Neural crest cell (in vitro differentiated cells): ENCODE measurements at places on chromosomes 4 and X.

DNA sequence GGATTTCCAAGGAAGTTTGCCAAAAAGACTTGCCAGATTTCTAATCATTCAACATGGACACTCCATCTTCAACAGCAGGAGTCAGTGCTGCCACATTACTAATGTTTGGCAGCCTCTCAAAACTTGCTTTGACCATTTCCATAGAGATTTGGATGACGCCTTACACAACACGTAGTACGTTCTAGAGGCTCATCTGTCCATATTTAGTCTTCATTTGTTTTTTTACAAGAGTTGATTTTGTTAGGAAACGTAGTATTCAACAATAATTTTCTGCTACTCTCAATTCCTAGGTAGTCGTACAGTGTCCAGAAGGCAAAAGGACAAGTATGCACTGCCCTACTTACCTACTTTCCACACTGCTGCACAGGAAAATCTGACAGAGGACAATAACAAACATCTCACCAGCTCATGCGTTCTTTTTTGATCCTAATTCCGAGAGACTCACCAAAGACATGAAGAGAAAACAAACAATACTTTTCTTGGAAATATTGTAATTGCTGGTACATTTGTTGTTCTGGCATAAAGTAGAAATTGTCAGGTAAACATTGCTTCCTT is 117.3 kb downstream of the SNCA start:
- no peak for DNase-seq

DNA sequence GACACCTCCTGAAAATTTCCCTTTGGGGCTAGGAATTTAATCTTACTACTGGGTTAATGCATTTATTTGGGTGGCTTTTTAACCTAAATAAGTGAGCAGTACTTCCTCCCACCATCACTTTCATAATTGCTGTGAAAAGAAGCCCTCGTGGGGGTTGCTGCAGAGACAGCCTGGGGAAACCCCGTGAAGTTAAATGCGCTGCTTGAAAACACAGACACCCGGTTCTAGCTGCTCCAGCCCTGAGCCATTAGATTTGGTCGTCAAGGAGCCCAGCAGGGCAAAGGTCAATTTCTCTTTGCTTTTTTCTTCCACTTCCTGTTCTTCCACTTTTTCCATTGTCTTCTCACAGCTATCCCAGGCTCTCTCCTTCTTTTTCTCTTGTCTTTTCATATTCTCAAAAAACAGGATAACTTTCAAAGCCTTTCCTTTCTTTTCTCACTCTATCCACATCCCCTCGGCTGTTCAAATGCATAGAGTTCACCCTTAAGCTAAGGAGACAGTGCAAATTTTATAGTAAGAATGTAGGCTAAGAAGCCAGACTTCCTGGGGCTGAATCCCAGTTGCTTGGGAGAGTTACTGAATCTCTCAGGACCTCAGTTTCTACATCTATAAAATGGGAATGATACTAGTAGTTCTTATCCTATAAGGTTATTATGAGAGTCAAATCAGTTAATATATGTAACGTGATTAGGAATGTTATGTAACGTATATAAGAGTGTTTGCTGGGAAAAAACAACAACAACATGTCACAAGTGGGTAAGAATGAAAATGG is 91.5 kb upstream of the ZNF827 start:
- no peak for DNase-seq

GRCh38 chr4:81436096-81436495 is 35.6 kb downstream of the RASGEF1B start:
- no peak for DNase-seq

GRCh38 chr4:53785996-53786395 is 194.7 kb upstream of the LNX1 start:
- DNase-seq = no peak

DNA sequence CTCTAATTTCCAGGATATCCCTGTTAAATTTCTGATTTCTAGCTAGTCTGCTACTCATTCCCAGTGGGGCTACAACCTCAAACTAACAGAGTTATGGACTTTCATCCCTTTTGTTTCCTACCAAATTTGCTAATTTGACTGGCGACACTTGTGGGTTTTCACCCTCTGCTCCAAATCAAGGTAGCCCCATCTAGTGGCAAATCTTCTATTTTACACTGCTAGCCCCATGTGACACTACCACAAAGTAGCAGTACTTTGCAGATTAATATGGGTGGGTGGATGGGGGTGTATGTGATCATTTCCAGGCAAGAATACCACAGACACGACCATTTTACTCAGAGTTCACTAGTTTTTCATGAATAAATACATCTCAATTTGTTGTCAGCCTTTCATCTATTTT is 150.3 kb downstream of the MSL3 start:
- no peak for DNase-seq

GRCh38 chr4:37981844-37982720 is 21.9 kb downstream of the PTTG2 start:
- DNase-seq = no peak

- no peak for DNase-seq
Observed at GRCh38 chr4:157271166-157271869, 50.8 kb downstream of the GRIA2 start.

- DNase-seq = no peak
Observed at GRCh38 chrX:148185631-148186030, 204.5 kb downstream of the FMR1NB start.

DNA sequence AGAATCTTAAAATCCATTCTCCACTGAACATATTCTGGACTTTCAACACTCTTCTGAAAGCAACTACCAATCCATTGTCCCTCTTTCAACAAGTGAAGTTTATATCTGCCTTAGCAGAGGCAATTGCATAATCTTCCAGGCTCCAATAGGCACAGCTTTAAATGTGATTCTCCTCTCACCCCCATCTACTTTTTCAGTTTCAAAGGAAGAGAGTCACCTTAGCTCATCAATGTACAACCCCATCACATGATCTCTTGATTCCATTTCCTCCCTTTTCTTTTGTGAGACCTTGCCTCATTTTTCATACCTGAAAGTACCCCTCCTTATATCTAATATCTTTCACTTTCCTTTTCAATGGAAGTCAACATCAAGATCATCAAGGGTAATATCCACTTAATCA is 921.7 kb upstream of the EPHA5 start:
- DNase-seq = no peak

- DNase-seq = no peak
Observed at GRCh38 chr4:126023896-126024295, 709.1 kb downstream of the FAT4 start.

- no peak for DNase-seq
Observed at GRCh38 chr4:110088670-110089069, 109.7 kb downstream of the ELOVL6 start.

DNA sequence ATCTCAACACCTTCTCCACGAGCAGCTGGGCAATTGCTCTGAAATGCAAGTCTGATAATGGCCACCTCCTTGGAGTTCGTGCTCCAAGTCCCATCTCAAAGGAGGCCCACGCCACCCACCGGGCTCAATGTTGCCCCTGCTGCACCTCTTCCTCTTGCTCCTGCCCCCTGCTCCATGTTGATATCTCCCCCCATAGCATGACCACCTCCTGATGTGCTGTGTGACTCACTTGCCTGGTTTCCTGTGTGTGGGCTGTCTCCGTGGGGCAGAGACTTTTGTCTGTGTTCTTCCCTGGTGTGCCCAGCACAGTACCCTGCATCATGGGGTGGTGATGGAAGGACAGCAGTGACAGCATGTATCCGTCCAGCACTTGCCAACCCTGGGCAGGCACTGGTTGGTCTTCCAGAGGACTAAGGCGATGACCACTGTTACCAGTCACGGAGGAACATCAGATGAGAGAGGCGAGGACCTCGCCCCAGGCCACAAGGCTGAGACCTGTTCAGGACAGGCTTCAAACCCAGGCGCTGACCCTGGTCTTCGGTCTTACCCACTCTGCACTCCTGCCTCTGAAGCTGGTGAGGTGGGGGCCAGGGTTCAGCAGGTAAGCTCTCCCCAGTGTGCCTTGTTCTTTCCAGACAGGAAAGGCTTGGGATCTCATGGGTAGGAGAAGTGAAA is 104.6 kb upstream of the LRPAP1 start:
- no peak for DNase-seq

- DNase-seq = no peak
Observed at GRCh38 chrX:132508834-132509233, 20.0 kb upstream of the MBNL3 start.

GRCh38 chr4:145266881-145267280 is 86.5 kb upstream of the OTUD4 start:
- no peak for DNase-seq

GRCh38 chr4:48722509-48723446 is 57.3 kb downstream of the FRYL start:
- no peak for DNase-seq

GRCh38 chr4:76312457-76312856 is 5.9 kb downstream of the STBD1 start:
- DNase-seq = no peak

GRCh38 chrX:107711521-107712181 is 63.9 kb downstream of the TSC22D3 start:
- no peak for DNase-seq

GRCh38 chr4:81352446-81352835 is 119.3 kb downstream of the RASGEF1B start:
- no peak for DNase-seq

GRCh38 chrX:123223859-123224258 is 39.8 kb downstream of the GRIA3 start:
- DNase-seq = no peak

- peak; percentile 1 for DNase-seq
Observed at GRCh38 chrX:55908661-55909212, 191.2 kb downstream of the RRAGB start.

GRCh38 chr4:128068918-128069317 is 7.8 kb downstream of the LARP1B start:
- DNase-seq = no peak

DNA sequence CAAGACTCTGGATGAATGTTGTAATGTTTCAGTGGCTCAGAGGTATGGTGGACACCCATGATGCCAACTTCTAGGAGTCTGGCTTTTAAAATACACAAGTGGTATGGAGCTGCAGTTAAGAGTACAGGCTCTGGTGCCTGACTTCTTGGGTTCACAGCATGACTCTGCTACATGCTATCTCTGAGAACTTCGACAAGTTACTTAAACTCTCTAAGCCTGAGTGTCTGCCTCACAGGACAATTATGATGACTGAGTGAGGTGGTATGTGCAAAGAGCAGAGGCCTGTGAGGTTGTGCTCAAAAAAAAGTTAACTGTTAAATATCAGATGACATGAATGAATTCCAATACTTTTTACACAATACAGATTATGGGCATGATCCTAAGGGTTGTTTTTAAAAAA is 90.9 kb upstream of the SRD5A3 start:
- no peak for DNase-seq

DNA sequence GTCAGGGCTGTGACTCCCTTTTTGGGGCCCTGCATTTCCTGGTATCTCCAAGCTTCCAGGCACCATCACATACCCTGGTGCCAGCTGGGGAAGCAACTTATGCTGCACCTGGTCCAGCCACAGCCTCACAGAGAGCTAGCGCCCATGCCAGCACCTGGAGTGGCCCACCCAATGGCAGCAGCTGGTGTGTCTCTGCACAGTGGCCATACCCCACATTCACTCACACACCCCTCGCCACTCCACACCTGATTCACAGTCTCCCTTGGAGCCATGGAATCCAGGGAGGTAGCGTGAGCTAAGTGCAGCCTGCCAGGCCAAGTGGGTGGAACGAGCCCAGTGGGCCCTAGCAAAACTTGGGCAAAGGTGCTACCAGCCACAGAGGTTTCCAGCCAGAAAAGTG is 56.8 kb downstream of the COX18 start:
- no peak for DNase-seq

GRCh38 chrX:46279925-46280313 is 265.3 kb downstream of the ZNF674 start:
- no peak for DNase-seq

DNA sequence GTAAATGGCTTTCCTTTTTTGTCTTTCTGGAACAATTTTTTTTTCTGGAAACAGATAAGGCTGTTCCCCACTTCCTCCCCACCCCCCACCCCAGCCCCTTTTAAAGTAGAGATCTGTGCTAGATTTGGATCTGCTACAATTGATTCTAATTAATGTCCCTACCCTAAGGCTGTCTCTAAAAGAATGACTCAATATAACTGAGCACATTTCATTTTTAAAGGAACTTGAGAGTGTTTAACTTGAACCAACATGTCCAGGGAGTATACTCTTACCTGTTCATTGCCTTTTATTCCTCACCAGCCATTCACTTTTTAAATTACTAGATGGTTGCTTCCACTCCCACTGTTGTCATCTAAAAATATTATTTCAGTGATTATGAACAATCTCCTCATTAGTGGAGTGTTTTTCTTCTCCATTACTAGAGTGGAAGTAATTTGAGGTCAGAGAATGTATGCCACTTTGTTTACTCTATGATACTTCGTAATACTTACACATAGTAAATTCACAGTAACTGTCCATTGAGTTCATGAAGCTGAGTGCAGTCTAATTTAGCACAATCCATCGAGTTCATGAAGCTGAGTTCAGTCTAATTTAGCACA is 14.1 kb upstream of the CNOT6L start:
- no peak for DNase-seq

DNA sequence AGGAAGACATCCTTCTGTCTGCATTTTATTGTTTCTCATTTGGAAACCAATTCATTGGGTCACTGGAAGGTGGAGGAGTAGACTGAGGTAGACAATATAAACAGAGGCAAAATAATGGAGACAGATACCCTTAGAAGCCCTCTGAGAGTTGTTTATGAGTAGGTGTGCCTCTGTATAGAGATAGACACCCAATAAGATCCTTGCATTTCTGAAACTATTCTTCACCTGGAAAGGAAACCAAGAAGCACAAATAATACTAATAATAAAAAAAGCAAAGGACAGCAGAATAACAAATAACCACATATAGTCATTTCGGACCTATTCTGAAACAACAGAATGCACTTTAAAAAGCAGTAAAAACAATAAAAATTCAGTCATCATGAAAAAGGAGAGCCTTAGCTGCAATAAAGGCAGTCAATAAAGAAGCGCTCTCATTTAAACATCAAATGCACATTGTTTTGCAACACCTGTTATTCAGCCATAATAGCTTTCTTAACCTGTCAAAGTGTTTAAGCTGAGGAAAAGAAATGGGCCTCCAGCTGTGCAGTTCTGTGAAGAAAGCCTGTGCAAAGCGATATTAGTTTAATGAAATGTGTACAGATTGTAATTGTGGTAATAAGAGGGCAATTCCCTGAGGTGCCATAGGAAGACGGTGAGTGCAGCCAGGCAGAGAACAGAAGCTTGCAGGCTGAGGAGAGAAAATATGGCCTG is 904.2 kb downstream of the STPG2 start:
- DNase-seq = no peak

DNA sequence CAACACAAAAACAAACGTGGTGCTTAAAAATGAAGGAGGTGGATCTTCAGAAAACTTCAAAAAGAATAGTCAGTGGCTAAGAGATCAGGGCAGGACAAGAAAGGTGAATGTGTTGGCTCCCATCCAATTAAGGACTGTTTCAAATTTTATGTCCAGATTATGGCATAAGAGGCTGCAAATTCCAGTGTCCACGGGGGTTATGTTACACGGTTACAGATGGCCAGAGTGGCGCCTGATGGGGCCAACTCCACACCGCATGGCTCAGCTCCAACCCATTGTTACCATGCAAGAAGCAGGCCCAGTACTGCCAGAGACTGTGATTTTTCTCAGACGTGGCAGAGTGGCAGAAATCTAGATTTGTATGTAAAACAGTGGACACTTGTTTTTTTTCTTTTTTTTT is 168.4 kb upstream of the TENM3 start:
- DNase-seq = no peak

- DNase-seq = peak; percentile 48
Observed at GRCh38 chrX:47482512-47483305, at the start of gene ZNF41. Gene ZNF41, minus strand, starts transcription at chrX:47483222. Its CDS starts 15,741 bp downstream, at chrX:47467481.

GRCh38 chr4:107008115-107008514 is 28.0 kb downstream of the DKK2 start:
- no peak for DNase-seq

- DNase-seq = no peak
Observed at GRCh38 chr4:128468123-128468989, 180.7 kb upstream of the PGRMC2 start.

- DNase-seq = no peak
Observed at GRCh38 chr4:128379860-128380259, 92.2 kb upstream of the PGRMC2 start.
